ENCODE measurements at places on chromosomes 11 and 22. TPM values are rescaled to one million over a fixed set of nuclear protein-coding genes. Genes with fewer than 3 reads are reported as not detected.
A peak's percentile ranks its signal among the peaks of the same experiment; 100 is the strongest.

Gene NUP160
- total RNA-seq = 53.9 TPM

Gene ACR
- not detected for total RNA-seq

Gene NXPE4
- total RNA-seq = not detected

Gene FERMT3
- total RNA-seq = 158 TPM

Gene ARHGAP20
- 0.12 TPM for total RNA-seq

Gene INPP5J
- 0.29 TPM for total RNA-seq

Gene ZNF143
- 21.8 TPM for total RNA-seq

Gene TKFC
- total RNA-seq = 74.0 TPM

DNA sequence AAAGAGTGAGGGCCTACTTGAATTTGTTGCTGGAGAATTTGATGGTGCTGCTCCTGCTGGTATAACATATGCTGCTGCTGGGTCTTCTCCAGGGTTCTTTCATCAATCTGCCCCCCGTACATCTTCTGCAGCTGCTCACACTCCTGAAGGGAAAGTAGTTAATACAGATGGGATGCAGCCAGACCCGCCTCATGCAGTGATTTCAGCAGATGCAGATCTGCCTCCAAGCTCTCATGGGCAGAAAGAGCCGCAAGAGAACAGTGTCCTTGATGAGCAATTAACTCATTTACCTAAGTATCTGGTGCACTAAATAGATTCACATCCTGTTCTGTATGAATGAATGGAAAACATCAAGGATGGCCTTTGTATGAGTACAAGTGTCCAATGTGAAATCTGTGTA, 24.8 kb upstream of the APOA1 start:
- no peak overlapping the region for H3K4me3 ChIP-seq
- H3K27ac ChIP-seq = peak overlapping the region; percentile 69
- H3K36me3 ChIP-seq = peaks cover 16% of the 10 kb centered on the region
- no peaks in the 10 kb centered on the region for H3K27me3 ChIP-seq
- DNase-seq = no peak

GRCh38 chr11:9701799-9702198, 37.9 kb downstream of the SWAP70 start:
- peak overlapping the region; percentile 45 for H3K27ac ChIP-seq
- no peak overlapping the region for H3K4me3 ChIP-seq
- H3K27me3 ChIP-seq = no peaks in the 10 kb centered on the region
- no peak for DNase-seq

DNA sequence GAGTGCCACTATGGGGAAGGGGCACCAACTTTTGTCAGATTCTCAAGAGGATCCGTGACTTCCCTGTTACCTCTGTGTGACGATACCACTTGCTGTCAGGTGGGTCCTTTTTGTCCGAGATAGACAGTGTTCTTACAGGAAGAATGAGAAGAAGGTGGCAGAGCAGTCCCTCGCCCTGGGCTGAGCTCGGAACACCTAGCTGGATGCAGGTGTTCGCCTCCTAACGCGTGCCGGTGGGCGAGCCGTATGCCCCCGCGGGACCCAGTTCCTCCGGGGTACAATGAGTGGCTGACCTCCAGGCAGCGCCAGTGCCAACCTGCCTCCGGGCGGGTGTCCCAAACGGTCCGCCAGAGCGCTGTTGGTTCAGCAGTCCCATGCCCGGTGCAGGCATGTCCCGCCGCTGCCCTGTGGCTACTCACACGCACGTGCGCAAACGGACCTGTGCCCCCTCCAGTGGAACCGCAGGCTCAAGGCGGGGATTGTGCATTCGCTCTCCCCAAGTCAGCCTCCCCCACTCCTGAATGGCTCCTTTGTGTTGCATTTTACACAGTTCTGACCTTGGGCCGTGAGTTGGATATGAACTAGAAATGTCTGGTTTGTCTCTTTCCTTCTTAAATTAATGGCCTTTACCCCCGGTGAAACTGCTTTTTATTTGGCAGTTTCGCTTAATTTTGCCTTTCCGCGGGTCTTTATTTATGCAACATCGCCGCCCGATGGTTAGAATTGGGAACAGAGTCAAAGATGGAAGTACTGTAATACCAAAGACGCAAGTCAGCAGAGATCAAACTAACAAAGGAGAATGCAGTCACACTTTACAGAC, 1.1 kb upstream of the ABTB2 start:
- peak; percentile 72 for DNase-seq
- H3K27me3 ChIP-seq = peaks cover 55% of the 10 kb centered on the region
- H3K4me3 ChIP-seq = peak overlapping the region; percentile 92
- peak overlapping the region; percentile 43 for H3K27ac ChIP-seq
- no peaks in the 10 kb centered on the region for H3K36me3 ChIP-seq

- no peak for DNase-seq
- no peaks in the 10 kb centered on the region for H3K27me3 ChIP-seq
- H3K4me3 ChIP-seq = no peak overlapping the region
- no peak overlapping the region for H3K27ac ChIP-seq
- H3K36me3 ChIP-seq = no peaks in the 10 kb centered on the region
These were observed 591.1 kb downstream of the BRD1 start for GRCh38 chr22:49236541-49237075.

- no peaks in the 10 kb centered on the region for H3K4me1 ChIP-seq
- DNase-seq = no peak
- no peaks in the 10 kb centered on the region for H3K36me3 ChIP-seq
- no peak overlapping the region for H3K4me3 ChIP-seq
- no peak overlapping the region for H3K27ac ChIP-seq
These were observed 6.5 kb upstream of the MYRF start for GRCh38 chr11:61745781-61746441.

DNA sequence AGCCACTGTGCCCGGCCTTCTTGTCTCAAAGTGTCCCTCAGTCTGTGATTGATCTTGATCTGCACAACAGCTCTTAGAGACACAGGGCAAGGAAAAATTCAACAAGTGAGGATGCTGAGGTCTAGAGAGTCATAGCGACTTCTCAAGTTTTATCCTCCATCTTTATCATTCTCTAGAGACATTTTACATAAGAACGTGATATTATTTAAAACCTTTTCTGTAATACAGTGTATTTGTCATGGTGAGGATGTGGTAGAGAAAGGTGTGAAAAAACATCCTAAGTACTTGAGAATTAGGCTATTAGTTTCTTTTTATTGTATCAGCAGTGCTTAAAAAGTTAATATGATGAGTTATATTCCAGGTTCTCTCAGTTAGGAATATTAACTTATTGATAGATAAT, 50.2 kb downstream of the EMSY start:
- no peak overlapping the region for H3K4me3 ChIP-seq
- H3K27ac ChIP-seq = peak overlapping the region; percentile 52
- peaks cover 3% of the 10 kb centered on the region for H3K36me3 ChIP-seq

GRCh38 chr11:107018902-107019493, 722 bp upstream of the GUCY1A2 start:
- peaks cover 6% of the 10 kb centered on the region for H3K36me3 ChIP-seq
- DNase-seq = no peak
- peaks cover 36% of the 10 kb centered on the region for H3K27me3 ChIP-seq

DNA sequence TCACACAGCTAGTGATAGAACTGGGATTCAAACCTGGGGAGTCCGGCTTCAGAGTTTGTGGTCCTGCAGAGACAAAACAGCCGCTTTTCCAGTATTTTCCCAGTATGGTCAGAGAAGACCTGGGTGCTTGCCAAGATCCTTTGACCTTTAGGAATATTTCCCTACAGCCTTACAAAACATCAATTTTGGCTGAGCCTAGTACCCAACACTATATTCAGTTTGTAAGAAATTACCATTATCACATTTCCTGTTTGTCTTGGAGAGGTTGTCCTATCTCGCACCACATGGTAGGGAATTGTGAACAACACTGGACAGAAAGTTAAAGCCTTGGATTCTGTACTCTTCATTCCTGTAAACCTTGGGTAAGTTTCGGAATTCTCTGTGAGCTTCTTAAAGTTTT, 10.7 kb upstream of the NEU3 start:
- H3K27ac ChIP-seq = no peak overlapping the region
- H3K4me1 ChIP-seq = no peaks in the 10 kb centered on the region
- DNase-seq = no peak
- H3K36me3 ChIP-seq = peaks cover 7% of the 10 kb centered on the region

DNA sequence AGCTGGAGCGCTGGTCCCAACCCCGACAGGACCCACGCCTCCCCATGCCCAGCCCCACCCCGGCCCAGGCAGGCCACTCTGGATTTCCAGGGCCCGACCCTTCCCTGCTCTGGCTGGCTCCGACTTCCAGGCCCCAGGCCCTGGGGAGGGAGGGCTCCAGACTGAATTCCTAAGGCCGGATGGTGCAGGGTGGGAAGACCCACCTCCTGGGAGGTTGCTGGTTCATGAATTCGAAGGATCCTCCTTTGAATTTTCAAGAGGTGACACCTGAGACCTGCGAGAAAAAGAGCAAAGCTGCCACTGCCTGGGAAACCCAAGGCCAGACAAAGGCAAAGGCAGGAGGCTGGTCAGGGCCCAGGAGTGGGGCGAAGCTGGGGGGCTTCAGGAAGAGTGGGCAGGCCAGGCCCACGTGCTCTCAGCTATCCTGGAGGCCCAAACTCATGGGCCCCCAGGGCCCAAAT, 47.0 kb upstream of the LINC01488 start:
- H3K4me3 ChIP-seq = no peak overlapping the region
- no peaks in the 10 kb centered on the region for H3K4me1 ChIP-seq
- DNase-seq = no peak
- H3K27ac ChIP-seq = no peak overlapping the region

DNA sequence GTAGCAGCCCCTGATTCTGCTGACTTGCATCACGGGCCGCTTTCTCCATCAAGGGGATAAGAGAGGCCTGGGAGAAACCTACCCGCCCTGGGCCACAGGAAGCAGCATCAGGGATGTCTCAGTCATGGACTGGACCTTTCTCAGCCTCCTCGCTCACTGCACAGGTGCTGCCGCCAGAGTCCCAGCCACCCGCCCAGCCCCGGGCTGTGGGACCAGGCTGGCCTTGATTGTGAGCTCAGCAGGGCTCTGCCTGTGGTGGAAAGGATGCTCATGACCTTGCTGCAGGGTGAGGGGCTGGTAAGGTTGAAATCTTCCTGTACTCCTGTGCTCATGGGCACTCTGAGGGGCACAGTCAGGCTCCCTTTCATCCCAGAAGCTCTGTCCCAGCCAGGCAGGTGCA, 26.0 kb upstream of the GGTLC2 start:
- H3K36me3 ChIP-seq = no peaks in the 10 kb centered on the region
- peaks cover 5% of the 10 kb centered on the region for H3K27me3 ChIP-seq
- no peak overlapping the region for H3K4me3 ChIP-seq
- peaks cover 12% of the 10 kb centered on the region for H3K4me1 ChIP-seq
- no peak overlapping the region for H3K27ac ChIP-seq
- DNase-seq = no peak

DNA sequence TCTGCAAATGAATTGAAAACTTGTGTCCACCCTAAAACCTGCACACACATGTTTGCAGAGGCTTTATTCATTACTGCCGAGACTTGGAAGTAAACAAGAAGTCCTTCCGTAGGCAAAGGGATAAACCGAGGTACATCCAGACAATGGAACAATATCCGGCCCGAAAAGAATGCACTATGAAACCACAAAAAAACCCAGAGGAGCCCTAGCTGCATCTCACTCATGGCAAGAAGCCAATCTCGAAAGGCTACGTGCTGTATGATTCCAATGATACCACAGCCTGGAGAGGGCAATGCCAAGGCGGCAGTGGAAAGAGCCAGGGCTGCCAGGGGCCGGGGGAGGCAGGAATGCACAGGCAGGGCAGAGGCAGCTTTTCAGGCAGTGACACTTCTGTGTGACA, 3.2 kb upstream of the MRPL23 start:
- H3K36me3 ChIP-seq = no peaks in the 10 kb centered on the region
- no peaks in the 10 kb centered on the region for H3K27me3 ChIP-seq
- no peak overlapping the region for H3K27ac ChIP-seq
- peaks cover 4% of the 10 kb centered on the region for H3K4me1 ChIP-seq
- no peak overlapping the region for H3K4me3 ChIP-seq

GRCh38 chr11:19614370-19614940, 98.2 kb upstream of the NAV2 start:
- no peaks in the 10 kb centered on the region for H3K27me3 ChIP-seq
- H3K4me1 ChIP-seq = no peaks in the 10 kb centered on the region

- H3K27ac ChIP-seq = peak overlapping the region; percentile 25
- peaks cover 6% of the 10 kb centered on the region for H3K36me3 ChIP-seq
- H3K4me3 ChIP-seq = no peak overlapping the region
- peaks cover 42% of the 10 kb centered on the region for H3K4me1 ChIP-seq
- no peak for DNase-seq
- no peaks in the 10 kb centered on the region for H3K27me3 ChIP-seq
These were observed 4.4 kb downstream of the TSG101 start for GRCh38 chr11:18522388-18522787.

DNA sequence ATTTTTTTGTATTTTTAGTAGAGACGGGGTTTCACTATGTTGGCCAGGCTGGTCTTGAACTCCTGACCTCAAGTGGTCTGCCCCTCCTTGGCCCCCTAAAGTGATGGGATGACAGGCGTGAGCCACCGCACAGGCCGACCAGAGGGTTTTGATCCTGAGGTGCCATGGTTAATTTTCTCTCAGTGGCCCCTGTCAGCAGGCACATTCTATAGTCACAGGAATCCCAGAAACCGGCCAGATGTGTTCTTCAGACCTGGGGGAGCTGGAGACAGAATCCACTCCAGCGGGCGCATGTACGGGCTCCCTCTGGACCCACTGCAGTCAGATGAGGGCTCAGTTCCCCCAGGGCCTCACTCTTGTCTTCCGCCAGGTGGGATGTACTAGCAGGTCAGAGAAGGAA, 17.0 kb downstream of the IGLL1 start:
- no peak for DNase-seq
- H3K36me3 ChIP-seq = no peaks in the 10 kb centered on the region
- H3K4me3 ChIP-seq = no peak overlapping the region
- H3K4me1 ChIP-seq = peaks cover 7% of the 10 kb centered on the region

DNA sequence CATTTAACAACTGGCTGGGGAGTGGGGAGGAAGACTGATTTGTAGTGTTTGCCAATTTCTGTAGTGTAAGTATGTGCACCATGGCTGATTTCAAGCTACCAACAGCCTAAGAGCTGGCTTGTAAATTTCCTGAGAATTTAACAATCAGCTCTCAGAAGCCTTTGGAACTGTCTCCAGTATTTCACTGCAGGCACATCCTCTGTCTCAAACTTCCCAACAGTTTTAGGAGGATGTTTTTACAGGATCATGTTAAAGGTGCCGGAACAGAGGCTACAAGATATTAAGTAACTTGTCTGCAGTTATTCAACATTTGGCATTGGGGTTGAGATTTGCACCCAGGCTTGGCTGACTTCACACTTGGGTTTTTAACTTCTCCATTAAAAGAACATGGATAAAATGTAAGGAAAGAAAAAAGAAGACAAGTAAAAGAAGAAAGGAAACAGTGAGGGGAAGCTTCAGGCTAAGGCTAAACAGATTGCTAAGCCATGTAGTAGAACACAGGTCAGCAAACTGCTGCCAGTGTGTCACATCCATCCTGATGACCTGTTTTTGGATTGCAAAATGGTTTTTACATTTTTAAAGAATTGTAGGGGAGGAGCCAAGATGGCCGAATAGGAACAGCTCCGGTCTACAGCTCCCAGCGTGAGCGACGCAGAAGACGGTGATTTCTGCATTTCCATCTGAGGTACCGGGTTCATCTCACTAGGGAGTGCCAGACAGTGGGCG, 204.8 kb upstream of the SESN3 start:
- no peak overlapping the region for H3K27ac ChIP-seq
- no peaks in the 10 kb centered on the region for H3K36me3 ChIP-seq
- H3K4me3 ChIP-seq = no peak overlapping the region
- H3K4me1 ChIP-seq = peaks cover 5% of the 10 kb centered on the region
- no peak for DNase-seq
- H3K27me3 ChIP-seq = peaks cover 6% of the 10 kb centered on the region

Data from activated T-cell treated with anti-CD3 and anti-CD28 coated beads, Interleukin-2, amount 50 U/mL, for 72 hours (primary cell).